ENCODE measurements at places on chromosomes 5 and 9. TPM values are rescaled to one million over a fixed set of nuclear protein-coding genes. Genes with fewer than 3 reads are reported as not detected.

GRCh38 chr5:76547891-76548524, 75.2 kb downstream of the F2RL2 start:
- DNase-seq = no peak

Gene ACTBL2
- total RNA-seq = 0.12 TPM

GRCh38 chr5:166338801-166339200, 1952.6 kb upstream of the WWC1 start:
- no peak for DNase-seq

GRCh38 chr9:2151171-2151570, 136.0 kb downstream of the SMARCA2 start:
- no peak for DNase-seq

DNA sequence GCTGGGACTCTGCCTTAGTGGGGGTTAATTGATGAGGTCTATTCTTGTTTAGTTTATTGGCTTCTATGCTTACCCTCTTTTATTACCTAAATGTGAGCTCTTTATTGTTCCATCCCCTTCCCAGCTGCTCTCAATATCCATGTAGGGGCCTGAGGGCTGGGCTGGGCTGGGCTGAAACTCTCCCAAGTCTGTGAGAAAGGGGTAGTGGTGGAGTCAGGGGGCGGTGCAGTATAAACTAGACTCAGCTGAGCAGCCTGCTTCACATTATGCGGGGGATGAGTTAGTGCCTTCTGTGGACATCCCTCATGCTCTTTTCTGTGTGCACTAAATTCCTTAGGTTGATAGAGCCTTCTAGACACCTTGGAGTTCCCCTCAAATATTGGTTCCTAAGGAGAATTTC, 451.8 kb upstream of the PTGER4 start:
- DNase-seq = no peak

GRCh38 chr5:9776525-9776924, 146.4 kb upstream of the TAS2R1 start:
- DNase-seq = peak; percentile 80

- DNase-seq = no peak
These were observed 98.8 kb upstream of the SEMA6A start for GRCh38 chr5:116673453-116673852.

Gene CATSPER3
- 0.40 TPM for total RNA-seq

- no peak for DNase-seq
These were observed 102.7 kb downstream of the OSMR start for GRCh38 chr5:38948501-38948900.

Gene PCDHGB1
- total RNA-seq = not detected

Gene EGFL7
- total RNA-seq = 23.1 TPM

GRCh38 chr5:6583049-6583880, 49.6 kb downstream of the NSUN2 start:
- no peak for DNase-seq

DNA sequence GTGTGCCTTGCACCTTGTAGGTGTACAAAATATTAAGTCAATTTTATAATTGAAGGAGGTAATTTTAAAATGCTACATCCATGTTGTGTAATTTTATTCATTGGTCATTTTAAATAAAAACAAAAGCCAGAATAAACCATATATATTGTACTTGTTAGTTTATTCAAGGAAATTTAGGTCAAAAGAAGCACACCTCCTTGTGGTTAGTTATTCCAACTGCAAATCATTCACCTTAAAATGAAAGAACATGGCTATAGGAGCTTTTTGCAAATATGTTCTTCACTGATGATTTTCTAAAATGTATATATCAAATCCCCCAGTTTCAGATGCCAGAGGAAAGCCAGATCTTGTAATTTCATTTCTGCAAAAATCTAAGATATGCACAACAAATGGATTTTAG, 5.4 kb upstream of the MOCS2 start:
- peak; percentile 45 for DNase-seq

DNA sequence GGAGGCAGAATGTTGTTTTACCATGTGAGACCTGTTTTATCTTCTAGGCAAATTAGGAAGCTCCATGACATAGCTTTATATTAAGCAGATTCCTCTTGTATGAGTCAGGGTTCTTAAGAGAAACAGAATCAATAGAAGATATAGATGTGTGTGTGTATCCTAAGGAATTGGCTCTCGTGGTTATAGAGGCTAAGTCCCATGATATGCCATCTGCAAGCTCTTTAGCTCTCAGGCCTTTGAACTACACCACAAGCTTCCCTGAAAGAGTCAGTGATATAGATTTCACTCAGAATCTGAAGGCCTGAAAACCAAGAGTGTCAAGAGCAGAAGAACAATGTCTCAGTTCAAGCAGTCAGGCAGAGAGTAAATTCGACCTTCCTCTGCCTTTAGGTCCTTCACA, 365.8 kb upstream of the ZNF608 start:
- peak; percentile 34 for DNase-seq

- no peak for DNase-seq
These were observed 214.9 kb upstream of the TBCA start for GRCh38 chr5:77991084-77991483.

- DNase-seq = no peak
These were observed 270.2 kb downstream of the FBXL17 start for GRCh38 chr5:108111736-108112135.

Gene TUT7
- total RNA-seq = 12.3 TPM

GRCh38 chr9:123150708-123151503, 117.4 kb downstream of the GPR21 start:
- DNase-seq = peak; percentile 2

- DNase-seq = no peak
These were observed 22.0 kb downstream of the GLRX start for GRCh38 chr5:95800553-95800952.

DNA sequence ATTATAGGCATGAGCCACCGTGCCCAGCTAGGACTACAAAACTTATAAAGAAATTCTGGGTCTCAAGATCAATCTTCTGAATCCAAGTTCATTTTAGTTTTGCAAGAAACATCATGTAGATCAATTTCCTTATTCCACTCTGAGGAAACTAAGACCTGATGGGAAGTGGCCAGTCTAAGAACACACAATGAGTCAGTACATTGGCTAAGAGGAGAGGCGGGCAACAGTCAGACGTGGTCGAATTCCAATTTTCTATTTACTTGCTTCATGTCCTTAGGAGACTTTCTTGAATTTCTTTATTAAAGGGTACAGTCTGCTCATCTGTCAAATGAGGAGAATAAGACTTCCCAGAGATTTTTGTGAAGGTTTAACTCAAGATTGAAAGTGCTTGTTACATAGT, 432.1 kb upstream of the BRINP1 start:
- DNase-seq = no peak
